NAMALWA (cell line): ENCODE measurements at places on chromosomes 3 and 15.

GRCh38 chr3:52779837-52780585 lies 2.6 kb downstream of the ITIH1 start:
- DNase-seq: no peak

DNA sequence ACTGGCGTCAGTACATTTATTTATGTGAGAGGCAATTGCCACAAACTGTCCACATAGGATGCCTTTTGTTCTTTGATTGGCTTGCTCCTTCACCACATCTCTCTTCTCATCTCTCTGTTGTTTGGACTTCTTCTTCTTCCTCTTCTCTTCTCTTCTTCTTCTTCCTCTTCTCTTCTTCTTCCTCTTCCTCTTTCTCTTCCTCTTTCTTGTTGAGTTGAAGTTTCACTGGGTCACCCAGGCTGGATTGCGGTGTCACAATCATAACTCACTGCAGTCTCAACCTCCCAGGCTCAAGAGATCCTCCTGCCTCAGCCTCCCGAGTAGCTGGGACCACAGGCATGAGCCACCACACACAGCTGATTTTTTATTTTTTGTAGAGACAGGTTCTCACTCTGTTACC lies 67.7 kb upstream of the GSK3B start:
- DNase-seq: no peak

DNA sequence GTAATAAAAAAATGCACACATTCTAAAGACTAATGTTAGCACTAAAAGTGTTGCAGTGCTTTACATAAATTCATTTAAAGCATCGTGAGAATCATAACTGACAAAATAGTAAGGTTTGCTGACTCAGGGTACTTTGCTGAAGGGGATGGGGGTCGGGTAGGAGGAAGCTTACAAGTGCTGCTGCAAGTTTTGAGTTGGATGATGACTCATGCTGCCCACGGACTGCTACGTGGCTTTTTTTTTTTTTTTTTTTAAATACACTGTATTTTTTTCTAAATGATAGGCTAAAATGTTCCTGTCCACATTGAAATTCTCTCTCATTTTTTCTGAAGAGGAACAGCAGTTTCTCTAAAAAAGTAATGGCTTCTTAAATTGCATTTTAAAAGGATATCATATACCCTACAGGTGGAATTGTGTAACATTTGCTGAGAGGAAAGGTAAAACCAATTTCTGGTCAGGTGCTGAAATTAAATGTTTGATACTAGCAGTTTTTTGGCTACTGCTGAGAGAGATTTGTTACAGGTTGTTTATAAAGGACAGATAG lies 2.2 kb downstream of the MAPK6 start:
- peak; percentile 71 for DNase-seq

DNA sequence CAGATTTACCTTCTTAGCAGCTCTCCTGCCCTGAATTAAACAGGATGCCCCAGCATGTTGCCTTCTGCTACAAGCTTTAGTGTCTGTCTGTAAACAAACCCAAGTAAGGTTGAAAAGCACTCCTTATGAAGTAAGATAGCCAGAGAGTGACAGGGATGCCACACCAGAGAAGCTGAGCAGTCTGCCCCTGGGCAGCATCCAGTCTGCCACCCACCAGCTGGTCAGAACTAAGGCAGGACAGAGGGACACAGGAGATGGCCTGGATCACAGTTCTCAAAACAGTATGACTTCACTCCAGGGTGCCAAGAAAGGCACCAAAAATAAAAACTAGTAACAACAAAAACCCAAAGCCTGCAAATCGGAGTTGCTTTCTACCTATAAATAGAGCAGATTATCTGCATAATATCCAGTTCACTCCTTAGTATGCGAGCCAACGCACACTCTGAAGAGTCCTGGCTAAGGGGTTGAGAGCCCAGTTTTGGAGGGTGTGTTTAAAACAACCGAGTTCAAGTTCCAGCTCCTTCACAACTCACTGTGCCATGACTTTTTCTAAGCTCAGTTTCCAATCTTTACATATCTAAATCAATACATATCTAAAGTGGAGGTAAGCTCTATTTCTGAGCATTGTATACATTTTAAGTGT lies 198.9 kb downstream of the KCNMB2 start:
- DNase-seq: no peak

DNA sequence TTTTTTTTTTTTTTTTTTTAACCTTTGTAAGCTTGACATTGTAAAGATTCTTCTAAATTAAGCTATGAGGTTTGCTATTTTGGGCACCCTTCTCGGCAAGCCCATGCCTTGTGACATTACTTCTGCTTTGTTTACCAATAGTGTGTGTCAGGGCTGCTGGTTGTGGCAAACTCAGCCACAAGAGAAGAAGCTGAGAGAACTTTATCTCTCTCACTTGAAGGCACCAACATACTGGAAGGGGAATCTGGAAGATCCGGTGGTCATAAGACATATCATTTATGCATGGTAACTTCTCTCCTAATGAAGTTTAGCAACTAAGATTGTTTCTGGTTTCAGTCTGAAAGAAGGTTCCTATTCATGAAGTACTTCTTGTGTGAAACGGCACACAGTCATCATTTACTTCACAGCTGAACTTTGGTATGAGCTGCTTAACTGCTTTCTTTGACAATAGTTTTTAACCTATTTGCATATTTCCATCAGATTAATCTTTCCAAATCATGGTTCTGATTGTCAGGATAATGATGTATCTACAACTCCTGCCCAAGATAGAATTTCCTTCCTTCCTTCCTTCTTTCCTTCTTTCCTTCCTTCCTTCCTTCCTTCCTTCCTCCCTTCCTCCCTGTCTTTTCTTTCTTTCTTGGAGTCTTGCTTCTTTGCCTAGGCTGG lies 189.3 kb downstream of the NFKBIZ start:
- peak; percentile 43 for DNase-seq

DNA sequence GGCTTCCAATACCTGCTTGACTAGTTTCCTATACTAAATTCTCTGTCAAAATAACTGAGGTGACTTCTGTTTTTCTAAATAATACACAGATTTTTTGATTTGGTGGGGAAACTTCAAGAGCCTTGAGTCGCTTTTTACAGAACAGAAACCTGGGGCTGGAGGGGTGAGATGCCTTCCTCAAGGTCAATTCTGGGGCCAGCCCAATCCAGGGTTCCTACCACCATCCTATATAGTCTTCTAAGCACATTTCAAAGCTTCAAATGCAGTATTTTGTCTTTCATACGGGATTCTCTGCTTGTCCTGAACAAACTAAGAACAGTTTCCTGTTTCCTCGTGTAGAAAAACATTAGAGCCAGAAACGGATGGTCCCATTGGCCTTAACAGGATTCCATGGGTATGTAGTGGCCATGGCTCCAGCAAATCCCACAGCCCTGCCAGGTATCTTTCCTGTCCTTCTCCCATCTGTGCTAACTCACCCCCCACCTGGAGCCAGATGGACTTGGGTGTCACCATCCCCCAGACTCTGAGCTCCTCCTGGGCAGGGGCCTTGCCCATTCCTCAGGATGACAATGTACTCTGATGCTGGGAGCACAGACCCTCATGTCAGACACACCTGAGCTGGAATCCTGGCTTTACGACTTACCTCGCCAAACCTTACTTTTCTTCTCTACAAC lies 146.9 kb downstream of the KLF13 start:
- no peak for DNase-seq

GRCh38 chr3:14434126-14434497 lies 31.7 kb downstream of the SLC6A6 start:
- DNase-seq: no peak

DNA sequence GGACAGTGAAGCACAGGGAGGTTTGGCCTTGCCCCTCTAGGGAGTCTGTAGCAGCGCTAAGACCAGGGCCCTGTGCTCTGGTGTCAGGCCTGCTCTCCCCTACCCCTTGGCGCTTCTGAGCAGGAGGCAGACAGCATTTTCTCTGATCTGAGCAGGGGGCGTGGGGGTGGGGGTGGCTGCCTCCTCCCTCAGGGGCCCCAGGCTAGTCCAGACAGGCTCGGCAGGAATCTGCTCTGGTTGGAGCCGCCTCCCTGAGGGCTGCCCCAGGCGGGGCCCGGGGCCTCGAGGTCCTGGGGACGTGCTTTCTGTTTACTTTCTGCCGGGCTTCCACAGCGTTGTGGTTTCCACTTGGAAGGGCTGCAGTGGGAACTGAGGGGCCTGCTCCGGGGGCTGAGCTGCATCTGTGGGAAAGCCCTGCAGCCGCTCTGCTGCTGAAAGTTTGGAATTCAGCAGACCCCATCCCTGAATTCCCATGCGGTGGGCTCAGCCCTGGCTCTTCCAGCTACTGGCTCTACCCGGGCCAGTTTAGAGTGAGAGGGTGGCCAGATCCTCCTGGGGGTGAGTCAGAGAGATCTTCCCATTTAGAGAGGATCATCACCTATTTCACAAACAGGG lies 105.4 kb downstream of the LINGO1 start:
- no peak for DNase-seq

- peak; percentile 62 for DNase-seq
Observed at GRCh38 chr15:91055548-91056331, 33.3 kb upstream of the VPS33B start.

- no peak for DNase-seq
Observed at GRCh38 chr15:61915640-61916039, 144.6 kb downstream of the VPS13C start.

- DNase-seq: no peak
Observed at GRCh38 chr3:73521734-73522336, 102.9 kb downstream of the PDZRN3 start.

GRCh38 chr3:177983320-177983719 lies 552.9 kb upstream of the KCNMB2 start:
- no peak for DNase-seq

DNA sequence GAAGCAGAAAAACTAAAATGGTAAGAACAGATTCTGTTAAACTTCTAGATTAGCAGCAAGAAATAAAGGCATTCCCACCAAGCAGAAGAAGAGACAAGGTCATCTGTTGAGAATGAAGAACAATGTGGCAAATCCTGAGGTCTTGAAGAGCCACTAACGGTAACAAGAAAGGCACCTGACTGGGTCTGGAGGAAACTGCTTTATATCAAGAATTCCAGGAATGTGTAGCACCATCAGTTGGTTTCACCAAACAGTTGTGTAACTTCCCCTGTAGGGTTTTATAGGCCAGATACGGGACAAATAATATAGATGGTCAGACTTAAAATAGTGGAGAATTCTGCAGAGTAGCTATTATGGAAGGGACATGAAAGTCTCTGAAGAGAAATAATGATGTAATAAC lies 57.3 kb downstream of the ACAP2 start:
- no peak for DNase-seq

DNA sequence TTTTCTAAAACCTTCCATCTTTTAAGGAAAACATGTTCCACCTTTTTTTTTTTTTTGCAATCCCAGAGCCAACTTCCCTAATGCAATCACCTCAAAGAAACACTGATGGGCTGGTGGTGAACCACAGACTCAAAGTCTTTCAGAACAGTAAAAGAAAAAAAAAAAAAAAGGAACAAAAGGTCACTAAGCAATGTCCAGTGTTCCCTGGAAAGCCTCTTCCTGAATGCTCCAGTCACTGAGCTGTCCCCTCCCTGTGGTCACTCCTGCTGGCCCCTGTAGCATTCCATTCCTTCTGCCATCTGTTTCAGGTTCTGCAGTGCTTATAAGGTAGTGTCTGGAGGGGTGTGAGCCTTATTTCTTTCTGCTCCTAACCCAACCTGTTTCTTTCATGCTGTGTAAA lies 53.3 kb downstream of the AAGAB start:
- DNase-seq: no peak

DNA sequence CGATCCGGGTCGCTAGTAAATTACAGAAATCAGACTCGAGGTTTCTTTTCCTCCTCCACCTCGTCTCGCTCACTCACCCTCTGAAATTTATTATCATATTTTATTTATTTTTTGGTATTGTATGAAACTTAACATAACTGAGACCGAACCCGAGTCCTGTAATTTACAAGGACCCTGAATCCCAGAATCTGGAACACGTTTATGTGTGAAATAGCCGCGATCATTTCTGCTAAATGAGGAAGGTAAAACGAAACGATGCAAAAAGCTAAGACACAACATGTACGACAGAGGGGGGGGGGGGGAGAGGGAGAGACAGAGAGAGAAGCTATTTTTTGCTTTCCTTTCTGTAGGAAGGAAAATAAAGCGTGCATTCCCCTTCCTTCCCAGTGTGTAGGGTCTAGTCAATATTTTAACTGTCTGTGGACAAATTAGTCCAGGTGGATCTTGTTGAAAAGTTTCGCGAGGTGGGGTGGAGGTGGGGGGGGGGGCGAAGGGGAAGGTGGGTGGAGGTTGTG lies 1.6 kb downstream of the BBX start:
- peak; percentile 72 for DNase-seq

- DNase-seq: no peak
Observed at GRCh38 chr15:90960298-90961091, 5.8 kb downstream of the RCCD1 start.

GRCh38 chr15:63238171-63238570 lies 39.2 kb upstream of the APH1B start:
- no peak for DNase-seq

GRCh38 chr3:129690406-129690805 lies 83.9 kb upstream of the PLXND1 start:
- peak; percentile 92 for DNase-seq

- no peak for DNase-seq
Observed at GRCh38 chr3:184002469-184002868, 15.2 kb downstream of the ABCC5 start.

DNA sequence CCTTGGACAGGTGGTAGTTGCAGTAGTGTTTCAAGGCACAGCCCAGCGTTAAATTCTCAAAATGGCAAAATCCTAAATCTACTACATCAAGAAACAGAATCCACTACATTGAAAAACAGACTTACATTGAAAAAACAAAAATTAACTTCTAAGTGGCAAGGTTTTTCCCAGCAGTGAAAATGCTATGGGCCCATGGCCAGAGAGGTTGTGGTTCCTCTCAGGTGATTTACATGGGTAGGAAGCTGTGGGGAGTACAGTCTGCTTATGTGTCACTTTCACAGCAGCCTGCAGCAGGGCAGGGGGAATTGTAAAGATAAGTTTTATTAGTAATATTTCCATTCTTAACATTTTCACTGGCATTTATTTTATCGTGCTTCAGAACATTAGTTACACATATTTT lies 24.9 kb downstream of the TTC14 start:
- DNase-seq: no peak

- DNase-seq: no peak
Observed at GRCh38 chr3:99747915-99748314, 69.7 kb upstream of the CMSS1 start.

GRCh38 chr3:123015596-123015995 lies 12.0 kb downstream of the SEMA5B start:
- DNase-seq: no peak
